T-helper 17 cell (primary cell): ENCODE measurements at places on chromosomes 1 and 21. TPM values are rescaled to one million over a fixed set of nuclear protein-coding genes. Genes with fewer than 3 reads are reported as not detected.

Gene CYP4Z1
- not detected for total RNA-seq

Gene PROK1
- not detected for total RNA-seq

Gene DENND2C
- total RNA-seq = 5.1 TPM

Gene MNDA
- total RNA-seq = 0.99 TPM

Gene PLA2G2D
- not detected for total RNA-seq

Gene C1orf115
- 0.50 TPM for total RNA-seq

Gene PIK3R3
- 0.47 TPM for total RNA-seq

Gene RUNX1
- total RNA-seq = 110 TPM

Gene LINGO4
- 1.6 TPM for total RNA-seq

Gene CFAP45
- total RNA-seq = 4.6 TPM

Gene RPRD2
- total RNA-seq = 38.7 TPM

Gene SYTL1
- 261 TPM for total RNA-seq

Gene GREM2
- total RNA-seq = 5.5 TPM

Gene LCE1E
- total RNA-seq = not detected

Gene TMPRSS3
- total RNA-seq = 2.8 TPM

Gene GPR37L1
- not detected for total RNA-seq
